ENCODE measurements at places on chromosomes 7 and 10.

GRCh38 chr7:81768951-81769778 lies 682 bp downstream of the HGF start:
- DNase-seq, result no peak

DNA sequence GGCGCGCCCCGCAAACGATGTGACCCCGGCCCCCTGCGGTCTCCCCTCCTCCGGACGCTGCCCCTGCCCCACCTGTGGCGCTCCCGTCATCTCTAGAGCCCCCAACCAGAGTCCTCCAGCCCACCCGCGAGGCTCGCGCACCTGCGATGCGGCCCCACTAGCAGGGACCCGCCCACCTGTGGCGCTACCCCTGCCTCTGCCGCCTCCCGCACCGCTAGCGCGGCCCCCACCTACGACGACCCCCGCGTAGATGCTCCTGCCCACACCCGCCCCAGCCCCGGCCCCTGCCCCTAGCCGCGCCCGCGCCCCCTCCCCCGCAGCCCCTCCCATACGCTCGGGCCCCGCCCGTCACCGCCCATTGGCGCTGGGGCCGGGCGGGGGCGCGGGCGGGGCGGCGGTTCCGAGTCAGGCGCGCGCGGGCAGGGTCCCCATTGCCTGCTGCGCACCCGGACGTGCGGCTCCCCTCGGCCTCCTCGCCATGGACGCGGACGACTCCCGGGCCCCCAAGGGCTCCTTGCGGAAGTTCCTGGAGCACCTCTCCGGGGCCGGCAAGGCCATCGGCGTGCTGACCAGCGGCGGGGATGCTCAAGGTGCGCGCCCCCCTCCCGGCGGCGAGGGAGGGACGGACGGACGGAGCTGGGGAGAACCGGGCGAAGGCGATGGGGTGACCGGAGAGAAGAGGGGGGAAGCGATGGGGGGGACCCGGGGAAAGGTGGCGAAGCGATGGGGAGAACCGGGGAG lies at the start of gene PFKP:
Gene PFKP (plus strand): TSS at position 431 of the 741 bp plus-strand sequence. CDS start 48 bp downstream, at position 479.
- no peak for DNase-seq

DNA sequence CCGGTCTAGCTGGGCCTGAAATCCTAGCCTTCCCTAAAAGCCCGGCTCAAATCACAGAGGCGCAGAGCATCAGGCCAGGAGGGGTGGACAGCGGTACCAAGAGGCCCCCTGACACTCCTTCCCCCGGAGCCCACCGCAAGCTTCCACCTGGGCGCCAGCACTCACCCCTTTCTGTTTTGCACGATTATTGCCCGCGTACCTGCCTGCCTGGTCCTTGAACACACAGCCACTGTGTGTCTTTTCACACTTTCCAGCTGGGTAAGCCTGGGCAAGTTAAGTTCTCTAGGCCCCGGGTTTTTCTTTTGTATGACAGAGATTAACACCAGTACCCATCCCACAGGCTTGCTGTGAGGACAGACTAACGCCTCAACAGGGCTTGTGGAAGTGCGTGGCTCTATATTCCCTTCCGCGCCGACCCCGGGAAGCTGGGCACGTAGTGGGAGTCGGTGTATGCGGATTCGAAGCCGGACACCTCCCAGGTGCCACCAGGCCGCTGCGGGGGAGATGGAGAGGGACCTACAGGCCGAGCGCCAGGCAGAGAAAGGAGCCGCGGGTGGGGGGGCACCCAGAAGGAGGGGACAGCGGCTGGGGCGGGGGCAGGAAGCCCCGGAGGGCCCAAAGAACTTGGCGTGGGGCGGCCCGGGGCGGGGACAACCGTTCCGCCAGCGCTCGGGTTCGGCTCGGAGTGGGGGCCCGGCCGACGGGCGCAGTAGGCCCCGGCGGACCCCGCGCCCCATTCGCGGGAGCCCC lies 792 bp downstream of the ZNF746 start:
- DNase-seq, result peak; percentile 33

DNA sequence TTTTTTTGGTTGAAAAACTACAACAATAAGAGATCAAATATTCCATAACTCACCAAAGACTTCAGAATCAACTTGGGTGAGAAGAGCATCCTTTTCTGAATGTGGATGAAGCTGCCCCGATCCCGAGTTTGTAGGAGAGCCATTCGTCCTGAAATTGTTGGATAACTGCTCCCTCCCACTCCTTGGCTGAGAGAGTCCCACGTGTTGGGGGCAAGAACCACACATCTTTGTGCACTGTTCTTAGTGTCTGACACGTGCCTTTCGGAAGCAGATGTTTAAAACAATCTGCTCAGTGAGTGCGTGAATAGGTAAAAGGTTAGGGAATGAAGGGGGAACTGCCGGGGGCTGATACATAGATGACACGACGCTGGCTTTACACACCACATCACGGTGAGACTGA lies 575.7 kb downstream of the PTPRN2 start:
- DNase-seq, result no peak

DNA sequence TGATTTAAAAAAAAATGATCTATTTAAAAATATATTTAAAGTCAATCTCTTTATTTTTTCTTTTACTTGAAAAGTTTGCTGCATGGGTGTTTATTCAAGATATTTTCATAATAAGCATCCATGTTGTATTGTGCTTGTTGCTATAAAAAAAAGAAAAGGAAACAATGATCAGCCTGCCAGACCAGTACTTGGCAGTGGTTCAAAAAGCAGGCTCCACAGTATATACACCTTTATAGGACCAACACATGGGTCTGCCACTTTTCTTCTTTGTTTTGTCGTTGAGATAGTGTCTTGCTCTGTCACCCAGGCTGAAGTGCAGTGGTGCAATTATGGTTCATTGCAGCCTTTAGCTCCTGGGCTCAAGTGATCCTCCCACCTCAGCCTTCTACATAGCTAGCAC lies 228.0 kb downstream of the TWIST1 start:
- DNase-seq, result no peak

DNA sequence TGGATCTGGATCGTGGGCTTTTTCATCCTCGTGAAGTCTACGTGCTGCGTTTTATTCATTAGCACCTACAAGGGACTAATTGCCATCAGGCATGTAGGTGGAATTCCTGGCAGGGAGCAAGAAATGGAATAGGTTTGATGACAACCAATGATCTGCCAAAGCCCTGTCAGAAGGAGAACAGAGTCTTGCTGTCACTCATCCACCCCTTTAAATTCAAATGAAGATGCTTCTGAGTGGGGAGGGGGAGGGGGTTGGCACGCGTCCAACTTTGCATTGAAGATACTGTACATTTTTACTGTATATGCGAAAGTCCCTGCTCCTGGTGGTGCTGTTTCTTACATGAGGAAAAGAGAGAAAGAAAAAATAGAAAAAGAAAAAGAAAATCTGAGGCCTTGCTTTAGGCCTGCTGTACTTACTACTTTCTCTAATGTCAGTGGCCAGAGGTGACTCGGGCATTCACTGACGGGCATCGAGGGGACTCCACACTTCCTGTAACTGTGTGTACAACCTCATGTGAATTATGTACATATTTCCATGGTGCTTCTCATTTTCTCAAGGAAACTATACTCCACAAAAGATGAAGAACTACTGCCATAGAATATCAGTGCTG lies 569.1 kb downstream of the INHBA start:
- DNase-seq, result no peak

DNA sequence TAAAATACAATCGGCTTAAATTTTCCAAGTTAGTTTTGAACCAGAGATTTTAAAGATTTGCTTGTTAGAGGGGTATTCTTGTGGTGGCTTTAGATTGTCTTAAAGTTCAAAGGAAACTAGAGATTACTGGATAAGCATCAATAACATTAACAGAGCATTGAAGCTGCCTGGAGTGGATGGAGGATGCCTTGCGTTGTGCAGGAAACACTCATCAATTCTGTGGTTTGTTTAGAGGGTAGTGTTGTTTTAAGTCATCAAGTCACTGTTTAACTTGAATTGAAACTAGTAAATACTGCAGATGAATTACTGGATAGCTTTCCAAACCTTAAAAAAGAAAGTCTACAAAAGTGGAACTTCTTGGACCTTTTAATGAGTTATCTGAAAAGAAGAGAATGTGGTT lies 218.6 kb downstream of the CELF2 start:
- DNase-seq, result no peak

- no peak for DNase-seq
Observed at GRCh38 chr10:35422228-35422627, 85.9 kb downstream of the CCNY start.

- DNase-seq, result peak; percentile 45
Observed at GRCh38 chr10:36256948-36257356, 614.9 kb upstream of the FZD8 start.

DNA sequence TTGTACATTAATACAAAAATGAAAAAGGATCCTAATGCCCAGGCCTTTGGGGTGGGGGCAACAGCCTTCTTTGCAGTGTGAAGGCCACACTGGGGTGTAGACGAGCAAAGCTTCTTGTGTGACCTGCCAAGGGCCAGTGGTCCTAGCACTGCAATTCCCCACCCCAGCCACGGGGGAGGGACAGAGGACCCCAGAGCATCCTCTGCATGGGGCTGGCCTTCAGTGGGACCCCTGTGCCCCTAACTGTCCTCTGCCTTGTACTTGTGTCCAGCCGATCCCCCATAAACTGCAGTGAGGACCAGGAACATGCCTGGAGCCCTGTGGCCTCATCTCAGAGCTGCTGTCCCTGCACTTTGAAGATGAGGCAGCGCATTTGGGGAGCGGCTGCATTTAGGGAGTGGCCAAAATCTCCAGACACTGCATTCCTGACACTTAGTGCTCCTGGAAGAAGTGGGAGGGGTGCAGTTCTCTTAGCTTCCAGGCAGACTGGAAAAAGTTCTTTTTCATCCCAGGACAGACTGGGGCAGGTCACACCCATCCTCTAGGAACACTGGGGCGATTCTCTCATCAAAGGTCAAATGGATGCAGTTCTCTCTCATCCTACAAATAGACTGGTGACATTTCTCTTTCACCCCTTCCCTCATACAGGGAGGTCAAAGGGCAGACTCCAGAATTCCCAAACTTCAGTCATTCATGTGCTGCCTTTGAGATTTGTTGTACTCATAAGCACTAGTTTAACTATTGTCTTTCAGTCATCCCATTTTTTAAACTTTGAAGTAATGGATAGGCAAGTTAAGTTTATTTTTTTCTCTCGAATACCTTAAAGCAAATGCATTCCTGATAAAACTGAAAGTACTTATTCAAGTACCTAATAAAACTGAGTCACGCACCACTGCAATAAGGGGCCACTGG lies 922 bp upstream of the MYO1G start:
- no peak for DNase-seq

DNA sequence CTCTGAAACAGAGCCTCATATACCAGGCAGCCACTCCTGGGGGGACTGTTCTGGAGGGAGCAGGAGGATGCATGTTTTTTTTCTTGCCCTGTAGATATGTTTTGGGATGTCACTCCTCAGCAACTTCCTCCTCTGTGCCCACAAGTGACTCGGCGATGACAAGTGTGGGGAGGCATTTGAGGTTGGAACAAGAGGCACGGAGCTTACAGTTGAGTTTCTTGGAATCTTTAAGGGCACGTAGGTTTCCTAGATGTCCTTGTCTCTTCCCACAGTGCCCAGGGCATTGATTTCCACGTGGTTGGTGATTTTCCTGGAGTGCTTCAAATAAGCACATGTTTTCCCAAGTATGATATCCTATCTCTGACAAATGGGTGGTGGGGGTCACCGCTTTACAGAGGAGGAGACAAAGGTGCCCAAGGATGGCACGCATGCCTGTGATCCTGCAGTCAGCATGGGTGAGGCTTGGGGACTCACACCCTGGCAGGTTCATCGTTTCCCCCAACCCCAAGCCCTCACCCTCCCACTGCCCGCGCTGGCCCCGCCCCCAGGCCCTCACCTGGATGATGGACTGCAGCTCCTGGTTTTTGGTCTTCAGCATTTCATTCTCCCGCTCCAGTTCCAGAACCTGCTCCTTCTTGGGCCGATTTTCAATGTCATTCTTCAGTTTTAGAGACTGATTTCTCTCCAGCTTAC lies 95.2 kb upstream of the GNA12 start:
- DNase-seq, result peak; percentile 39

- DNase-seq, result peak; percentile 100
Observed at GRCh38 chr7:36784991-36785940, 61.0 kb upstream of the AOAH start.

GRCh38 chr10:93436591-93437085 lies 45.5 kb downstream of the MYOF start:
- DNase-seq, result no peak

DNA sequence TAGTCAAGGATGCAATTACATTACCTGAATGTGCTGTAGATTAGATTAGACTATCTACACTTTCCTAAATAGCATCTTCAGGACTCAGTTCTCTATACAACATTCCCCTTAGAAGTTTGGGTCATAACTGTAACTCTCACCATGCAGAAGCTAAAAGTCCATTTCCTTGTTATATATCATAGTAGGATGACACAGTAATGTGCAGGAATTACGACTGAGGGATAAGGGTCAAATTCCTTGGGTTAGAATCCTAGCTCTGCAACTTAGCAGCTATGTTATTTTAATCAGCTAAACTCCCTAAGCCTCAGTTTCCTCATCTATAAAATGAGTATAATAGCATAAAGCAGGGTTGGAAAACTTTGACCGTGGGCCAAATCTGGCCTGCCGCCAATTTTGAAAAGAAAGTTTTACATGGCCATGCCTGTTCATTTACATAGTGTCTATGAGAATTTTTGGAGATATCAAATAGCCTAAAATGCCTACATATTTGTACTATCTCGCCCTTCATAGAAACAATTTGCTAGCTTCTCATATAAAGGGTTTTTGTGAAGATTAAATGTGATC lies 14.8 kb downstream of the NRCAM start:
- no peak for DNase-seq

GRCh38 chr7:44572771-44573170 lies 937 bp downstream of the DDX56 start:
- no peak for DNase-seq

DNA sequence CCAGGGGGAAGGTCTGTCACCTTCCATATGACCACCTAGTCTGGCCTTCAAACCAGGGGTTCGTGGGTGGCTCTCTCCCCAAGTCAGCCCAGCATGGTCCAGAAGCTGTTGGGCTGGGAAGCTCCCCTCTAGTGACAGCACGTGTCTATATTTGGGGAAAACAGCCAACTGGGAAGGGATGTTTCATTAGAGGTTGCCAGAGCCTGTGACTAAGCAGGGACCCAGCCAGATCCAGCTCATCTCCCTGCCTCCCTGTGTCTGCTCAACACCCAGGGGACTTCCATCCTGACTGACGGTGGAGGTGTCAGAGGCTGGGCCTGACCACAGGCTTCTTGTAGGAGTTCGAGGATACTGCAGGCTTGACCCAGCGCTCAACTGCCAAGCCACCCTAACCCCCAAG lies 10.5 kb downstream of the STYXL1 start:
- no peak for DNase-seq

GRCh38 chr10:64773357-64773756 lies 1252.2 kb downstream of the REEP3 start:
- DNase-seq, result no peak

DNA sequence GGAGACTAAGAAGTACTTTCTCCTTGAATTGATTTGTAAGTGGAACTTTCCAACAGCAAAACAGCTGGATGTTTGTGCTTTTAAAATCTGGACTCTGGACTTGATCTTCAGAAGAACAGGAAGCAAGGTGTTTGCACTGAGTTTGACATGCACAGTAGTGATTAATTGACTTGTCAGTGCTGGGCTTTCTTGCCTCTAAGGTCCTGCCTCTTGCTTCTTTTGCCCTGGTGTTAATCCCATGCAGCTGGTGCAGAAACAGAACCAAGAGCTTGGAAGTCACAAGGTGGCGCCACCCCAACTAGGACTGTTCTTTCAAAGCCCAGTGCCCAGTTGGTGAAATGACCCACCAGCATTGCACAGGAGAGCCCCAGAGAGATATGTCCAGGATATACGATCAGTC lies 66.8 kb upstream of the SEPHS1 start:
- no peak for DNase-seq
